ENCODE measurements at places on chromosomes 12 and 14.

DNA sequence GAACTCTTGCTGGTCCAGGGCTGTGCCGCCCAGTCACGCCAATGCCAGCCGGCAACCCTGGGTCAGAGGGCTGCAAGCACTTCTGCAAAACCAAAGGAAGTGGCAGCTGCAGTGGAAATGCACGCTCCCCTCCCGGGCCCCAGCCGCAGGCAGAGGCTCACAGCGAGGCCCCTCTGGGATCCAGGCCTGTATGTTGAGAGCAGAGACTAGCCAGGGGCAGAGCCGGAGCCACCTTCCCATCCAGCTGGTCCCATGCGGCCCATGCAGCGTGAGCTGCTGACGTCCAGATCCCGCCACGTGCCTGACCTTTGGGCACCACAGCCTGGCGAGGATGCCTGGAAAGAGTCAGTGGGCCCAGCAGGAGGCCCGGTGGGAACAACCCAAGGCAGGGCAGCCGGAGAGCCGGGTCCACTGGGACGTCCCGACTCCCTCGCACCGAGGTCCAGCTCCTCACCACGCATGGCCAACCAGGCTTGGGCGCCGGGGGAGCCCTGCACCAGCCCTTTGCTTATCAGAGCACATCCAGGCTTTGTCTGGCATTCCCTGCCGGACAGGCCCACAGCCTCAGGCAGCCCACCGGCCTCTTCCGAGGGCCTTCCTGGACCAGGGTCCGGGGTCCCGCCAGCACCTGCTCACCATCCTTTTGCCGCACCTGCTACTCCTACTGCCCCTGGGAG, 4.3 kb downstream of the GPR132 start:
- no peak for DNase-seq

DNA sequence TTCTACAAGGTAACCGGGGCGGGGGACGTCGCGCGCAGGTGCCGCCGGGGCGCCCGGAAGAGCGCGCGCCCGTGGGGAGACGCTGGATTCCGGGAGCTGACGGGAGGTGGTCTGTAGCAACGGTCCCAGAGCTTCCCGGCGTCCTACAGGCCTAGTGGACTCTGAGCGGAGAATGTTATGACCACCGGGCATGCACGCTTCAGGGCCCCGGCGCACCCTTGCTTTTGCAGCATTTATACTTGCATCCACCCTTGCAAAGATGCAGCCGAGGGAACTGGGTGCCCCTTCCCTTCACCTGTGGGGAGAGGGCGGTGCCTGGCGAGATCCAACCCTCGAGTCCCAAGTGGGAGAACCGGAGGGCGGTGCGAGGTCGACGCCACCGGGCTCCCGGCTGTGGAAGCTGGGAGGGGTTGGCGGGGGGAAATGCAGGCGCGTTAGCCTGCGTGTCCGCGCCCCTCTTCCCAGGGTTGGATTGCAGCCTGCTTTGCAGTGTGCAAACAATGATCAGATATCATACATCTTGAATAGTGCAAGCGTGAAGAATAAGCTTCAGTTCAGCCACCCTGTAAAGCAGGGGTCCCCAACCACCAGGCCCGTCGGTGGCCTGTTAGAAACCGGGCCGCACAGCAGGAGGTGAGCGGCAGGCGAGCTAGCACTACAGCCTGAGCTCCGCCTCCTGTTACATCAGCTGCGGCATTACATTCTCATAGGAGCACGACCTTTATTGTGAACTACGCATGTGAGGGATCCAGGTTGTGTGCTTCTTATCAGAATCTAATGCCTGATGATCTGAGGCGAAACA, 576 bp downstream of the ERP29 start:
- DNase-seq: peak; percentile 20

GRCh38 chr14:105940534-105941225, 414.3 kb downstream of the TMEM121 start:
- no peak for DNase-seq

DNA sequence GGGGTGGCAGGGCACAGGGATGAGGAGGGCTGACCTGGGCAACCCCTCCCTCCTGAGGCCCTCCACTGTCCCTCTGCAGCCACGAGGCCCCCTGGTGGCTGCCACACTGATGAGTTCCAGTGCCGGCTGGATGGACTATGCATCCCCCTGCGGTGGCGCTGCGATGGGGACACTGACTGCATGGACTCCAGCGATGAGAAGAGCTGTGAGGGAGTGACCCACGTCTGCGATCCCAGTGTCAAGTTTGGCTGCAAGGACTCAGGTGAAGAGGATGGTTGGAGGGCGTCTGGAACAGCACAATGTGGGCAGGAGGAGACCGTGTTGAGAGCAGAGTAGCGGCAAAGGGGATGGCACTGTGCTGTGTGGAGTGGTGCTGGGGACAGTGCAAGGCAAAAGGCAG, 25.7 kb upstream of the LRP1-AS start:
- DNase-seq: no peak

- no peak for DNase-seq
Measured at GRCh38 chr12:91958816-91959215, 186.8 kb downstream of the BTG1 start.

DNA sequence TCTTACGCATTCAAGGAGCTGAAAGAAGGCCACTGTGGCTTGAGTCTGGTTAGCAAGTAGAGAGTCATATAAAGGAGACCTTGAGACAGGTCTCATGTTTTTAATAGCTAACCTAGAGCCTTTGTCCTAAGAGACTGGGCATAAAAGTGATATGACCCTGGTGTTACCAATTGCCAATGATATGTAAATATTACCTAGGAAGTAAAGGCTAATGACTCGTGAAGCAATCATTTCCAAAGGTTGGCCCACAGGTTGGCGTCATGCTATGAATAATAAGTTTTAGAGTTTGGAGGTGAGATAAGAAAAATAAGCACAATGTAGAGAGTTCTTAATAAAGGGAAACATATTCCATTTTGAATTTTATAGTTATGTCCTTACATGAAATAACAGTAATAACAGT, 116.6 kb upstream of the PLEKHA5 start:
- DNase-seq: no peak

GRCh38 chr14:93654599-93654998, 133.7 kb downstream of the PRIMA1 start:
- DNase-seq: no peak

GRCh38 chr14:48963231-48963790, 622.9 kb downstream of the RPS29 start:
- DNase-seq: no peak

DNA sequence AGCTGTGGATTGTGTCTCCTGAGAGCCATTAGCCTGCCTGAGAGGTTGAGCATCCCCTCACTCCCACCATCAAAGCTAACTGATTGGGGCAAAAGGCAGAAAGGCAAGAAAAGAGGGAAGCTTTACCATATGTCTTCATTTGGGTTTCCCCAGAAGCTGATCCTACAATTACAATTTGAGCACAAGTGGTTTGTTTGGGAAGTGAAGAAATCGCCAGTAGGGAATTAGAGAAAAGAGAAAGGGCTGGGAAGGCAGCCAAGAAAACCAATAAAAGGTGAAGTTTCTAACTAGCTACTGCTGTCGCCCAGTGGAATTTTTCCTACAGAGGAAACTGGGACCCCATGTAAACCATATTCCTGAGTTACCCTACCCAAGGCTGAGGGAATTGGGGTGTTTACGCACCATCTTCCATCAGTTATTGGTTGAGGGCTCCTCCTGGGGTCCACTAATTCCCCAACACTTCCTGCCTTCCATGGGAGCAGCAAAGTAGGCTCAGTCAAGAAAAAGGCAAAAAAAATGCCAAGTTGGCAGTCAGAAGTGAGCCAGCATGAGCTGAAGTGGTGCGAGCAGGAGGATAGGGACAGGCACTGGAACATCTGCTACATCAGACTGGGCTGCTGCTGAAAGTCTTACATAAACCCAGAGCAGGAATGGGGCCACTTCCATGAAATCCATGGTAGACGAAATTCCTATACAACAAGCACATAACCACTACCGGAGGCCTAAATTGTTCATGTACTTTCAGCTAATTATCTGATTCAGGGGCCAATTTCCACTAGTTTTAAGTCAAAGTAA, 17.3 kb downstream of the KCNK10 start:
- DNase-seq: no peak

- DNase-seq: no peak
Measured at GRCh38 chr12:132784580-132784979, 22.9 kb upstream of the ANKLE2 start.
